ENCODE measurements at places on chromosomes 5 and 9.

GRCh38 chr9:107246259-107247254 lies 36.5 kb upstream of the RAD23B start:
- no peak for DNase-seq

DNA sequence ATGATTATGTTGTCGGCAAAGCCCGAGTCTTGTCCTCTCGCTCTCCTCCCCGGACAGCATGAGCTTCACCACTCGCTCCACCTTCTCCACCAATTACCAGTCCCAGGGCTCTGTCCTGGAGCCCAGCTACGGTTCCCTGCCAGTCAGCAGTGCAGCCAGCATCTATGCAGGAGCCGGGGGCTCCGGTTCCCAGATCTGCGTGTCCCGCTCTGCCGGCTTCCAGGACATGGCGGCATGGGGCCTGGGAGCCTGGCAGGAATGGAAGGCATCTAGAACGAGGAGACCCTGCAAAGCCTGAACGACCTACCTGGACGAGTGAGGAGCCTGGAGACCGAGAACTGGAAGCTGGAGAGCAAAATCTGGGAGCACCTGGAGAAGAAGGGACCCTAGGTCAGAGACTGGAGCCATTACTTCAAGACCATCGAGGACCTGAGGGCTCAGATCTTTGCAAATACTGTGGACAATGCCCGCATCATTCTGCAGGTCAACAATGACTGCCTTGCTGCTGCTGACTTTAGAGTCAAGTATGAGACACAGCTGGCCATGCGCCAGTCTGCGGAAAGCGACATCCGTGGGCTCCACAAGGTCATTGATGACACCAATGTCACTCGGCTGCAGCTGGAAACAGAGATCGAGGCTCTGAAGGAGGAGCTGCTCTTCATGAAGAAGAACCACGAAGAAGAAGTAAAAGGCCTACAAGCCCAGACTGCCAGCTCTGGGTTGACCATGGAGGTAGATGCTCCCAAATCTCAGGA lies 101.3 kb upstream of the MAN2A1 start:
- no peak for DNase-seq

GRCh38 chr9:123834218-123834888 lies 95.6 kb downstream of the DENND1A start:
- DNase-seq = no peak

DNA sequence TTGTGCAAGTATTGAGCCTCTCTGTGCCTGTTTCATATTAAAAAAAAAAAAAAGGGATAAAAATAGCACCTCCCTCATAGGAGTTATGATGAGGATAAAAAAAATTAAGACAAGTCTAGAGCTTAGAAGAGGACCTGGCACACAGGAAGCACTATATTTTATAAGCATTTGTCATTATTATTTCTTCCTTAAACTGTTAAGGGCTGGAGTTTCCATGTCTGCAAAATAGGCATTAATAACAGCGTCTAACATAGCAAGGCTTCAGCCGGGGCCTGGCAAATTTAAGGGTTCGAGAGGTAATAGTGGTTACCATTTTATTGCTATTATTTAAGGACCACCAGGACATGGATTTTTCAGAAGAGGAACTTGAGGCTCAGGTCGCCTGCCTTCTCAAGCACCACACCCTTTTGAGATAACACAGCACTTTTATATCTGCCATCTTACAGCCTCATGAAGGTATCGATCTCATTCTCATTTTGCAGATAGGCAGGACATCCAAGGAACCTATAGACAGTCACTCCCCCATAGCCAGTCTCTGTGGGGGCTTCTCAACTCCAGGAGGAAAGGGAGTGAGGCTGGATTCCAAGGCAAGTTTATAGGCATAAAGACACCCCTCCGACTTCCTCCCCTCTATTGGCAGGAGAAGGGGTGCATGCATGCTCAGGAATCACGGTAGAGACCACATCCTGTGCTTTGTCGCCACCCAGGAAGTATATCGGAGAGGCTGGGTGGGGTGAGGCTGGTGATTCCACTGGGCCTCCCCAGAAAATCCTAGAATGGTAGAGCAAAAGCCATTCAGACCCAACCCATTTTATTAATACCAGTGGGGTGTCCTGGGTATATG lies 2.4 kb downstream of the ANXA6 start:
- DNase-seq = no peak

GRCh38 chr5:98455665-98456064 lies 317.8 kb upstream of the RGMB start:
- DNase-seq = no peak

- DNase-seq = no peak
Measured at GRCh38 chr5:153367466-153367865, 123.0 kb upstream of the GRIA1 start.

- no peak for DNase-seq
Measured at GRCh38 chr9:124209774-124210173, 48.0 kb upstream of the NEK6 start.

- DNase-seq = no peak
Measured at GRCh38 chr9:77975036-77975435, 56.6 kb downstream of the GNAQ start.

DNA sequence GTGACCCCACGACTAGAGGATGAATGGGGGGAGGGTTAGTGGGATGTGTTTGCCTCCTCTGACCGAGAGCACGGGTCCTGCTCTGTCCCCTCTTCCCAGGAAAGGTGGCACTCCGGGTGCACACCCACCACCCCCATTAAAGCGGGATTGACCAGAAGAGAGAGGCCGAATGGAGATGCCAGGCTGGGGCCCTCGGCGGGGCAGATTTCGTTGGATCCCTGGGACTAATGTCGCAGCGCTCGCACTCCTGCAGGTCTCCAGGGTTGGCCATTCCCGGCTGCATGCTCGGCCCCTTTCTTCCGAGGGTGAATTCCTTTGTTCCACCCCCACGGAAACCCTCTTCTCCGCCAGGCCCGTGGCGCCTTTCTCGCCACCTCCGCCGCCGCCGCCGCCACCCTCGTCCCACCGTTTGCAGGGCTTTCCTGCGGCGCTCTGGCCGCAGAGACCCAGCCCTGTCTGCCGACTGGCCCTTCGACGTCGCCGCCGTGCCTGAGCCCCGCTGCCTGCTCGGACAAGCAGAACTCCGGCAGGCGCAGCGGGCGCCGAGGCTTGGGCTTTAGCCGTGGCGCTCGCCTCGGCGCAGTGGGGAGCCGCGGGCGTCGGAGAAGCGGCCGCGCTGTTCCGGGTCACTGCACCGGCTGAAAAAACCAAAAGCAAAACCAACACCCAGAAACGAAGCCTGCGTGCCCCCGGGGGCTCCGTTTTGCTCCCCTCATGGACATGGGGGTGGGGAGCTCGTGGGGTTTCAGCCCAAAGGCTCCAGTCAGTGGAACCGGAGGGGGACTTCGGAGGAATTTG lies 11.8 kb downstream of the LMX1B start:
- no peak for DNase-seq

GRCh38 chr9:3455717-3456116 lies 70.1 kb downstream of the RFX3 start:
- no peak for DNase-seq

- DNase-seq = peak; percentile 37
Measured at GRCh38 chr5:68216245-68217046, 890 bp downstream of the PIK3R1 start.

- DNase-seq = no peak
Measured at GRCh38 chr9:134055981-134056461, 11.8 kb downstream of the BRD3 start.

- DNase-seq = no peak
Measured at GRCh38 chr5:136907371-136907770, 542.0 kb upstream of the TRPC7 start.

DNA sequence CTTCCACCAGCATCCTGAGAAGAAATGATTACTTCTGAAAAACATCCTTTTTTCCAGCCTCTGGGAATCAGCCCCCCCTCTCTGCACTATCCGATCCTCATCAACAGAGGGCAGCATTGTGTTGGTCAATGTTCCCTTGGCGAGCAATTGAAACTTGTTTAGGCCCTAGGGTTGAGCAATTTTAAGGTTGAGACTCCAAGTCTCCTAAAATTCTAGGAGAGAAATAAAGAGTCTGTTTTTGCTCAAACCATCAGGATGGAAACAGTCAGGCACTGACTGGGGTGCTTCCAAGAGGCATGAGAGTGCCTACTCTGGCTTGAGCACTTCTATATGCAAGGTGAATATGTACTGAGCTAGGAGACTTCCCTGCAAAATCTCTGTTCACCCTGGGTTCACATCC lies 12.4 kb upstream of the CYFIP2 start:
- DNase-seq = peak; percentile 36

DNA sequence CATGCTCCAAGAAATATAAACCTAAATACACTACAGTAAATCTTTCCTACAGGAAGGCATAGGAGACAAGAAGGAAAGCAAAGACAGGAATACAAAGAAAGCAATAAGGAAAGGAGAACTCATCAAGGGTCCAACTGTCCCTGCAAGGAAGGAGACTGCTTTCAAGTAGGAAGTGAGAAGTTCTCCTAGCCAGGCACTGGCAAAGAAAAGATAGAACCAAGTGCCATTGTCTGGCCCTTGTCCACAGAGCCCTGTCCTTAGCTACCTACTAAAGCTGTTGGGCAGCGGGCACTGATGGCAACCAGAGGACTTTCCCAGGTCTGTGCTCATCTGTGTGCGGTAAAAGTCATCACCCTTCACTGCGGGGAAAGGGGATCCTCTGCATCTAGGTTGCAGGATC lies 108.2 kb downstream of the KLHL3 start:
- no peak for DNase-seq

- no peak for DNase-seq
Measured at GRCh38 chr5:171152382-171152781, 156.7 kb upstream of the TLX3 start.

DNA sequence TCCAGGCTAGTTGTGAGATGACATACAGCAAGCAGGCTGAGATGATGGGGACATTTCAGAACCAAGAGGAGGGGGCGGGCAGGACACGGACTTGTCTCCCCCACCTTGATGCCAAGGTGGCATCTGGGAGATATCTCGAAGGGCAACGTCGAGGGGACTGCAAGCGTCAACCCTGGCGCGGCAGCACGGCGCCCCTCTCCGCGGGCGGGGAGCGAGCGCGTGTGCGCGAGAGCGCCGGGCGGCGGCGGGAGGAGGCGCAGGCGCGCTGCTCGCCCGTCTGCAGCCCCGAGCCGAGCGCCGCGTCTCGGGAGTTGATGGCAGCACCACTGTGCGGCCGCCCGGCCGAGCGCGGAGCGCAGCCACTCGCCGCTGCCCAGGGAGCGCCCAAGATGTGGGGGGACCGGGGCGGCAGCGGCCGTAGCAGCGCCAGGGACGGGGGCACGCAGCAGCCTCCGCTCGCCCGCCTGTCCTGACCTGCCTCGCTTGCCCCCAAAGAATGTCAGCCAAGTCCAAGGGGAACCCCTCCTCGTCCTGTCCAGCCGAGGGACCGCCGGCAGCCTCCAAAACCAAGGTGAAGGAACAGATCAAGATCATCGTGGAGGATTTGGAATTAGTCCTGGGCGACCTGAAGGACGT lies at the start of gene PRR16:
Gene PRR16, plus strand, starts transcription at position 310 of the 636 bp plus-strand sequence.
- peak; percentile 51 for DNase-seq

- no peak for DNase-seq
Measured at GRCh38 chr9:2568689-2569088, 52.9 kb upstream of the VLDLR start.

- no peak for DNase-seq
Measured at GRCh38 chr9:95974389-95974788, 98.9 kb downstream of the ERCC6L2 start.

DNA sequence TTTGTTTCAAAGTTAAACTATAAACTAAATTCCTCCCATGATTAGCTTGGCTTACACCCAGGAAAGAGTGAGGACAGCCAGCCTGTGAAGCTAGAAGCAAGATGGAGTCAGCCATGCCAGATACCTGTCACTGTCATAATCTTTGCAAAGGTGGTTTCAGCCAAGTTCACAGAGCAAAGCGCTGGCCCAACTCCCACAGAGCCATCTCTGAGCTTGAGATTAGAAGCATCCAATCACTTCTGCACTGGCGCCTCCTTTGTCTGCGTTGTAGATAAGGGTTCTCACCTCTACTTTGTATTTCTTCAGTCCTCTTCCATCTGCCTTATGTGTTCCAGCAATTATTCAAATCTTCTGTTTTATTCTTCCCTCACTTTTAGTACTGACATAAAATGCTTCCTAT lies 119.4 kb upstream of the ACO1 start:
- DNase-seq = no peak

- DNase-seq = no peak
Measured at GRCh38 chr5:40165106-40165788, 514.5 kb upstream of the PTGER4 start.

GRCh38 chr5:140553657-140554056 lies 3.6 kb downstream of the SRA1 start:
- no peak for DNase-seq

DNA sequence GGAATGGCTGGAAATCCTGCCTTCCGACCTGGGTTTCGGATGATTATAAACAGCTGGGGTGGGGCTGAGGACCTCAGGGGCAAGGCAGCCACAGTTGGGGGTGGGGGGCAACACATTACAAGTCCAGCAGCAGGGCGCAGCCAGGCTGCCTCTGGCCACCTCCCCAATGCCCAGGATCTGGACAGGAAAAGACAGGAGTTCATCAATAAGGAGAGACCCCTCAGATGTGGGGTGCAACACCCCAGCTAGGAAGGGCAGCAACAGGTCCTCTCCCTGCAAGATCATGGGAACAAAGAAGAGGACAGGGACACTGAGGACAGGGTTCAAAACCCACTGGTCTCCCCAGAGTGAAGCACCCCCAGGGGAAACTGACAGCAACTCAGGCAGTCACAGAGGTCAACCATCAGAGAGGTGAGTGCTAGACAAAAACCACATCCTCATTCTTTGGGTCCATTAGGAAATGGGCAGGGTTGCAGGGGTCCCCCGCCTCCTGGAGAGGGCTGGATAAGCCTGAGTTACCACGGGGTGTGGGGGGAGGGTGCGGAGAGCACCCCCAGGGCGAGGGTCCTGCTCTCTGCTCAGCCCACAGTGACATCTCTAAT lies 33.5 kb downstream of the SEMA4D start:
- no peak for DNase-seq

DNA sequence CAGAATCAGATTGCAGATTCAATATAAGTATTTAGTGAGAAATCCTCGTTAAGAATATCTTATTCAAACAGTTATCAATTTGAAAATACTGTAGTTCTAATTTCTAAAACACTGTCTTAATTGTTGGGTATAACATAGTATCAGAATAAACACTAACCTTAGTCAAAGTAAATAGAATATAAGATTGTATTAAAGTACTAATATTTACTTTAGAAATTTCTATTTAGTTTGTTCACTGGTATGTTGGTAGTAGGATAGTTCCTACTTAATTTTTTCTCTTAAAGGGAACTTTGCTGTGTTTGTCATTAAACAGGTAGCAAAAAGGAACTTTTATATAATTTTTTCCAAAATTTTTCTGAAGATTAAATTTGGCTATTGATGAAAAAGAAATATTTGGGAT lies 42.3 kb downstream of the FAM174A start:
- DNase-seq = no peak

GRCh38 chr9:129437626-129438323 lies 183.1 kb downstream of the C9orf50 start:
- no peak for DNase-seq

DNA sequence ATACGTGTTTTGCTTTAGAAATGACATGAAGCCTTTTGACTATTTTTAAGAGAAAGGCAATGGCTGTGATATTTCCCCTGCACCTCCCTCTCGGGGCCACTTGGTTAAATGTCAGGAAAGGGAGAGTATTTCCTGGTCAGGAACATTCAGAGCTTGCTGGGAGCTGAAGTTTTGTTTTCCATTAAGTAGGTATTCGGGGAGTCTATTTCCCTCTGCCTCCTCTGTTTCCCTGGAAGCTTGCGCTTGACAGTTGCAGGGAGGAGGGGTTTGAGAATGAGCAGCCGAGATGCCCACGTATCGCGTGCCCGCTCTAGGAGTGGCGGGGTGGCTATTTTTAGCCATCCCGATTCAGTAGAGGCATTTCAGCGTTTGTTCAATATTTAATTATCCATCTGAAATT lies 6.7 kb downstream of the DAB2IP start:
- no peak for DNase-seq
